ENCODE measurements at places on chromosomes 16 and 17.
A peak's percentile ranks its signal among the peaks of the same experiment; 100 is the strongest.

DNA sequence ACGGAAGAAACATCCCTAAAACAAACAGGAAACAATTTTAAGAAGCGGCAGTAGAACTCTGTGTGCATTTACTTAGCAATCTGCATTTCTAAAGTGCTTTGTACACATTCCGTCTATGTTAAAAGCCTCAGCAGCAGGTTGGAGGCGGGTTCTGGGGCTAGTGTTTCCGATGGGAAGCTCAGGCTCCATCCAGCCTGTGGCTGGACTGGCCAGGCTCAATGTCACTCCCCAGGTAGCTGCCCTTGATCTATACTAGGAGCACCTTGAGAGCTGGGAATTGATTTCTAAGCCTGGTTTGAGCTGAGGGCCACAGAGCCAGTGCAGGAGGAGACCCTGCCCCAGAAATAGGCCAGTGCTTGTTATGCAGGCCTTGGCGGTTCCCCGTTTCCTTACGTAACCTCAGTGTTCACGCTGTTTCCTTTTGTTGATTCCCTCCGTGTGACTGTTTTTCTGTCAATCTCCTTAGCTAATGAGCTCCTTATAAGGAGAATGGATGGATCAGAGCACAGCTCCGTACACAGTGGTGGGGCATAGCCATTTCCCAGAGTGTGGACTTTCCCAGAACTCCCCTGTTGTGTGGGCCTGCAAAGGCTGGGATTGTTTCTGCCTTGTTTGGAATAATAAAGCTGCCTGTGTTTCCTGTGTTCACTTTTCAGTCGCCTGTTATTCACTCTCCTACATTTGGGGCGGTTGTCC lies 21.4 kb downstream of the ADORA2B start:
- DNase-seq: peak; percentile 71

- DNase-seq: no peak
Observed at GRCh38 chr17:21688293-21688949, 3.9 kb upstream of the KCNJ18 start.

DNA sequence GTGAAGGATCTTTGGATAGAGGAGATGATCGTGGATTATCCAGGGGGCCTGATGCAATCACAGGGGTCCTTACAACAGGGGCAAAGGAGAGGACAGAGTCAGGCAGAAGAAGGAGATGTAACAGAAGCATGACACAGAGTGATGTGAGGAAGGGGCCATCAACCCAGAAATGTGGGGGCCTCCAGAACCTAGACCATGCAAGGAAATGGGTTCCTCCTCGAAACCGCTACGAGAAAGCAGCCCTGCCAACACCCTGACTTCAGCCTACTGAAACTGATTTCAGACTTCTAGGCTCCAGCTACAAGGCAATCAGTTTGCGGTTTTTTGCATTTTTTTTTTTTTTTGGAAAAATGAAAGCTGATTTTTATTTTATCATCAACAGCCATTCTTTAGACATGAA lies 34.0 kb downstream of the ZFHX3 start:
- no peak for DNase-seq

GRCh38 chr17:9536061-9536460 lies 39.6 kb downstream of the STX8 start:
- DNase-seq: no peak

- no peak for DNase-seq
Observed at GRCh38 chr16:87733190-87733589, 32.6 kb downstream of the KLHDC4 start.

DNA sequence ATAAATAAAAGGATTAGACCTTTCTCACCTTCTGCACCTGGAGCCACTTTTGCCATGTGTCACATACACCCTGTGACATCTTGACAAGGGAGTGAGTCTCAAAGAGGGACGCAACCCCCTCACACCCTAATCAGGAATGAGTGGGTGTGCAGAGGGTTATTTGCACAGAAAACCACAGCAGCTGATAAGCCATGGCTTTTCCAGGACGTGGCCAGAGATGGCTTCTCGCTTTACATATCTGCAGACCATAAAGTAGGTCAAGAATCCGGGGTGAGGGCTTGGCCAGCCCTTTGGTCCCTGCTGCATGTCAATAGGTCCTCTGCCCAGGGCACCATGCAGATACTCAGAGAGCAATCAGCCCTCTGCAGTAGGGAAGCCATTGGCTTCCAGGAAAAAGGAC lies 2.4 kb upstream of the CD300LF start:
- DNase-seq: no peak

GRCh38 chr16:22948603-22949368 lies 134.8 kb downstream of the HS3ST2 start:
- peak; percentile 71 for DNase-seq

GRCh38 chr17:82110298-82110697 lies 12.3 kb upstream of the FASN start:
- DNase-seq: no peak

DNA sequence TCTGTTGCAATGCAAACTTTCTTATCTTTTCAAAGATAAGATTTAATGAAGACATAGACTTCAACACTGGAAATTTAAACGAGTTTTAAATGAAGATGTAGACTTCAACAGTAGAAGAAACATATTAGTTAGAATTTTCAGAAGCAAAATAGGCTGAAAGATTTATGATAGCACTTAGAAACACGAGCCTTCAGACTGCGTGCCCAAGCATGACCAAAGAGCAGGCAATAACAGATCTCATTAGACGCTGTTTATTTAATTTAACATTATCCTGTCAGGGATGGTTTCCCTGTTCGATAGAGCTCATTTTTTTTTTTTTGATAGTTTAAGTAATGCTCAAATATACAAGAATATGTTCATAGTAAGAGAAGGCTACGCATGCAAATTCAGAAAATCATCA lies 604.7 kb upstream of the SOX9 start:
- DNase-seq: peak; percentile 87

DNA sequence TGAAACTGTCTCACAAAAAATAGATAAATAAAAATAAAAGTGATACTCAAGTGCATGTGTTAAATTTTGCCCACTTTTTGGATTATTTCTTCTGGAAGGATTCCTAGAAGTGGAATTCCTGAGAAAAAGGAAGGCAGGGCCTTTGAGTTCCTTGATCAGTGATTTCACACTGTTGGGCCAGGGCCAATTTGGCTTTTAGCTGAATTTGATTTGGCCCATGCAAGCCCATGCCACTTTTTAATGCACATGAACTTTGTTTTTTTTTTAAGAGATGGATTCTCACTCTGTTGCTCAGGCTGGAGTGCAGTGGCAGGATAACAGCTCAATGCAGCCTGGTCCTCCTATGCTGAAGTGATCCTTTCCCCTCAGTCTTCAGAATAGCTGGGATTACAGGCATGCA lies 96.3 kb downstream of the TNFRSF13B start:
- no peak for DNase-seq

GRCh38 chr16:28522792-28523191 lies 16.0 kb downstream of the NUPR1 start:
- DNase-seq: no peak

DNA sequence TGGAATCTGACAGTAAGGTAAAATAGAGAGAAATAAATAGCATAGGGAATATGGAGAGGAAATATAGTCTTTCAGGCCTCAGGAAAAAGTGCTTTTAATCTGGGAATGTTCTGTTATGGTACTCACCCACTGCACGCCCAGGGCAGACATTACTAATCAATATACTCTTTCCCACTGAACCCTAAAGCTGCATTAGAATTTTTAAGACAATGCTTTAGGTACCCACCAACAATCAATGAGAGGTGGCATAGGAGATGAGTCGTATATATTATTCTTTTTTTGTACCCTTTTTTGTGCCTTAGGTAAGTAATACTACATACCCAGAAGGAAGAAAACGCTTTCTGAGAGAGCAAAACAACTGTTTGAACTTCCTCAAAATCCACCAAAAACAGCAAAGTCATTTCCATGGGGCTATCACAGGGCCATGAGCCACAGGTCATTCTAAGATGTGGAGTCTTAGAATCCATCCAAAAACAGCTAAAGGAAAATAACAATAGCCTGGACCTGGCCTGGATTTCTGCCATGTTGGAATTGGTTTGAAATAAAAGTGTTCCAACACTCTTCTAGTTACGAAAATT lies 542.1 kb downstream of the XYLT1 start:
- no peak for DNase-seq

DNA sequence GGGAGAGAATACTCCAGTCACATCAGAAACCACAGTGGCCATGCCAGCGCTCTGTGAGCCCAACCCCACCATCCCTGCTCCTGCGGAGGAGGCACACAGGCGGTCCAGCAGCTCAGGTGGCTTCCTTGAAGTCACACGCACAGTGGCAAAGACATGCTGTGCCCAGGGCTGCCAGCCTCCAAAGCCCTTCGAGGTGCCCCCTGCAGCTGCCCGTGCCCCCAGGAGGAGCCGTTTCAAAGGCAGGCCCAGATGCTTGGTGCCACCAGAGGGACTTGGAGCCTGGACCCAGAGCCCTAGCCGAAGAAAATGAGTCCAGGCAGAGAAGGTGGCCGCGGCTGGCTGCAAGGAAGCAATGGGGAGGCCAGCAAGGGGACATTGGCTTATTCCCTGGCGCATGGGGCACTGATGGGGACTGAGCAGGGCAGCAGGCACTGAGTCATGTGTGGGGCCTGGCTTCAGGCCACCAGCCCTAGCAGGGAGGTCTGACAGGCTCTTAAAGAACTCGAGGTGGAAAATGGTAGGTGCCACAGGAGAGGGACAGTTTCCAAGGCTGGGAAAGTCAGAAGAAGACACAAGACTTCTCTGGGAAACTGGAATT lies 17.2 kb upstream of the CACNG1 start:
- DNase-seq: no peak

- DNase-seq: no peak
Observed at GRCh38 chr16:53707671-53708070, 3.7 kb downstream of the FTO start.

DNA sequence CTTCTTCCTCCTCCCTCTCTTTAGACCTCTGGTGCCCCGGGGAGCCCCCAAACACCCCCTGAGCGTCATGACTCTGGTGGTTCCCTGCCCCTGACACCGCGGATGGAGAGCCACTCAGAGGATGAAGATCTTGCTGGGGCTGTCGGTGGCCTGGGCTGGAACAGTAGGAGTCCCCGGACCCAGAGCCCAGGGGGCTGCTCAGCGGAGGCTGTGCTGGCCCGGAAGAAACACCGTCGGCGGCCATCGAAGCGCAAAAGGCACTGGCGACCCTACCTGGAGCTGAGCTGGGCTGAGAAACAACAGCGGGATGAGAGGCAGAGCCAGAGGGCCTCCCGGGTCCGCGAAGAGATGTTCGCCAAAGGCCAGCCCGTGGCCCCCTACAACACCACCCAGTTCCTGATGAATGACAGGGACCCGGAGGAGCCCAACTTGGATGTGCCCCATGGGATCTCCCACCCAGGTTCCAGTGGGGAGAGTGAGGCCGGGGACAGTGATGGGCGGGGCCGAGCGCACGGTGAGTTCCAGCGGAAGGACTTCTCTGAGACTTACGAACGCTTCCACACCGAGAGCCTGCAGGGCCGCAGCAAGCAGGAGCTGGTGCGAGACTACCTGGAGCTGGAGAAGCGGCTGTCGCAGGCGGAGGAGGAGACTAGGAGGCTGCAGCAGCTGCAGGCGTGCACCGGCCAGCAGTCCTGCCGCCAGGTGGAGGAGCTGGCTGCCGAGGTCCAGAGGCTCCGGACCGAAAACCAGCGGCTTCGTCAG lies 7.5 kb downstream of the HEXIM2 start:
- no peak for DNase-seq

DNA sequence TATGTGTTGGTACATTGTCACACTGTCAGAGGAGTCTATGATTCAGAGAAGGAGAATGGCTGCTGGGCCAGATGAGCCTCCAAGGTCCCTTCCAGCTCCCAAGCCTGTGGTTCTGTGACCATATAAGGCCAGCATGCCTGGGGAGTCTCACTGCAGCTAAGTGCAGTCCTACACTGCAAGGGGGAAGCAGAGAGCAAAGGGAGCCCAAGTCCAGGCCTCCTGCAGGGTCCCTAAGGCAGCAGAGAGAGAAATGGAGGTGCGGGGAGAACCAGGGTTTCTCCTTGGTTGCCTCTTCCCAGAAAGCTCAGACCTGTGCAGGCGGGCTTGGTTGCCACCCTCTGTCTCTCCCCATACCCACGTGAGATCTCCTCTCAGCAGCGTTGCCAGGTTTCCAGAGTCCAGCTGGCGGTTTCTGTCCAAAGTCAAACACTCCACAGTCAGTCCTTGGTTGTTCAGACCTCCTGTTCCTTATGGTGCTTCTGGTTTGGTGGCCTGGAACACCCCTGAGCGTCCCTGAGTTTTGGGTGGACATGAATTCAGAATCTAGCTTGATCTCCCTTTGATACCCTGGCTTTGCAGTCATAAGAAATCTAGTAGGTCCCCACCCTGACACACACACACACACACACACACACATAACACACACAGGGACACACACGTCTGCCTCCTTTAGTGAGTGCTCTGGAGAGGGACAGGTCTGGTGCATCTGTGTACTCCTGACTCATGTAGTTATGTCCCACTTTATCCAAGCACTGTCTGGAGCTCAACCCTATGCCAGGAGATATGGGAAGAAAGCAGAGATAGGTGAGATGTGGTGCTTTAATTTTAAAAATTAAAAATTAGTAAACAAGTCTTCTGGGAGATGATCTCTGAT lies 78.8 kb downstream of the GNAO1 start:
- DNase-seq: peak; percentile 10

DNA sequence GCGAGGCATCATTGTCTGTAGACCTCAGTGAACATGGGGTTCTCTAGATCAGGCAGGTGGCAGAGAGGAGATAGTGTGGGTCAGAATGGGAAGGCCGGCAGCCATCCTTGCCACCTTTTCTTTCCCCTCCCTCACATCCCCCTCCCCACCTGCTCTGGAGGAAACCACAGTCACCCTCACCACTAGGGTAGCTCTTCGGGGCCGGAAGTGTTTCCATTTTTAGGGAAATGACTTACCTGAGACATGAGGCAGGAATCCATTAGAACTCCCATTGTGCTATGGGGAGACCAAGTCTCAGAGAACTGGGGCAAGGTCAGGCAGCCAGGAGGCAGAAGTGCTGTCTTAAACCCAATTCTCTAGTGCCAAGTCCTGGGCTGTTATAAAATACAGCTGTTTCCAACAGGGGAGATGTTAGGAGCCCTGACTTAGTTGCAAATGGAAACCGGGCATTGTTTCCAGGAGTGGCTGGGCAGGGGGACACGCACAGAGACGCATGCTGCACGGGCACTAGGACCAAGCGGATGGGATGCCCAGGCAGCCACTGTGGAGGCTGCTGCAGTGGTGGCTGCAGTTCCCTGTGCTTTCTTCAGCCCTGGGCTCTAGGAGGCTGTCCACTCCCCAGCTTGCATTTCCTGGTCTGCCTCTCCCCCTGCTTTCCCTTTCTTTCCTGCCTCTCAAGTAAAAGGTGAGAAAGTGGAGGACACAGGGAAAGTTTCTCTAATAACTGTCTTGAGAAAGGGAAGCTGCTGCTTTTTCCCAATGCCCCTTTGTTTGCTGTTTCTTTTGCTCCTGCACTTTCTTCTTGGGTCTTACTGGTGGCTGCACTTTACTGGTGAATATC lies 2.8 kb downstream of the HAS3 start:
- DNase-seq: peak; percentile 25

- no peak for DNase-seq
Observed at GRCh38 chr17:47368262-47368661, 44.5 kb downstream of the EFCAB13 start.

- peak; percentile 50 for DNase-seq
Observed at GRCh38 chr17:8629371-8630226, 926 bp downstream of the MYH10 start.

- peak; percentile 42 for DNase-seq
Observed at GRCh38 chr16:62256406-62256805, 220.2 kb upstream of the CDH8 start.

All from NCI-H69 (cell line).